Stimulated activated CD8-positive, alpha-beta memory T cell treated with anti-CD3 and anti-CD28 coated beads, Interleukin-4, amount 100 ng/mL, for 1 hour (primary cell): ENCODE measurements at places on chromosomes 3 and 15.

GRCh38 chr3:8520816-8521403 is 19.3 kb downstream of the LMCD1 start:
- DNase-seq = no peak

- DNase-seq = no peak
Observed at GRCh38 chr3:142863010-142863817, 25.7 kb downstream of the PCOLCE2 start.

DNA sequence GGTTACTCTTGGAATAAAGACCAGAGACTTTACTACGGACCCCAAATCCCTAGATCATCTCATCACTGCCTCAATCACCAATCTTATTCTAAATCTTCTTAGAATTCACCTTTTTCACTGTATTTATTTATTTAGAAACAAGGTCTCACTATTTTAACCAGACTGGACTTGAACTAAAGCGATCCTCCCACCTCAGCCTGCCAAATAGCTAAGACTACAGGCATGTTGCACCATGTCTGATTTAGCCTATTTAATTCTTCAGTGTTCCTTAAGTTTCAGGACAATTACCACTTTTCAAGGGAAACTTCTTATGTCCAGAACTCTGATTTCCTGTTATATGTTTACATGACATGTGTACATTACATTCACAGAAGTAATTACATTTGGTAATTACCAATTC is 238.0 kb upstream of the COL8A1 start:
- no peak for DNase-seq

DNA sequence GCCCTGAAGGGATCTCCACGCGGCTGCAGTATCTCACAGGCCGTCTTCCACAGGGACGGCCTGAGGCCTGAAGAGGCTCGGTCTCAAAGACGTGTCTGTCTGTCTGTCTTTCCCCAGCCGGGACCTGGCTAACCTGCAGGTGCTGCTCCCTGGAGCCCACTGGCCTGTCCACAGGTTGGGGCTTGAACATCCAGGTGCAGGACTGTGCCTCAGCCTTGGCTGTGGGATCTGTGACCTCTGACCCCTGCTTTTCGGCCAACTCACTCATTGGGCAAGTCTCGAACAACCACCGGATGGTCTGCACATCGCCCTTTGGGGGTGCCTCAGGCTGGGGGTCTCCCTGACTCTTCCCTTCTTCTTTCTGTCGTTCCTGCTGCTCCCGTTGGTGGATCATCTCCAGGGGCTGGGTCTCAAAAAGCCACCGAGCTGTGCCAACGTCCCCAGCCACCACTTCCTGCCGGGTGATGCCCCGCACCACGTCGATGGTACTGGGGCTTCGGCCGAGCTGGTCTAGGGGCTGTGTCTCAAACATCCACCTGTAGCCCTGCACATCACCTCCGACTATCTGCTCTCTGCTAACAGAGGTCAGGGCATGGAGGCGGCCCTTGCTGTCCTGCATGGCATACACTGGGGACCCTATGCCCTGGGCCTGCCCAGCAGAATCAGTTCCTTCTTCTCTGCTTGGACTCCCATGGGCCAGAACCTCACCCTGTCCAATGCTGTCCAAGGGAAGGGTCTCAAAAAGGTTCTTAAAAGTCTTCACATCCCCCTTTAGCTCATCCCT is 4.8 kb downstream of the XIRP1 start:
- no peak for DNase-seq

DNA sequence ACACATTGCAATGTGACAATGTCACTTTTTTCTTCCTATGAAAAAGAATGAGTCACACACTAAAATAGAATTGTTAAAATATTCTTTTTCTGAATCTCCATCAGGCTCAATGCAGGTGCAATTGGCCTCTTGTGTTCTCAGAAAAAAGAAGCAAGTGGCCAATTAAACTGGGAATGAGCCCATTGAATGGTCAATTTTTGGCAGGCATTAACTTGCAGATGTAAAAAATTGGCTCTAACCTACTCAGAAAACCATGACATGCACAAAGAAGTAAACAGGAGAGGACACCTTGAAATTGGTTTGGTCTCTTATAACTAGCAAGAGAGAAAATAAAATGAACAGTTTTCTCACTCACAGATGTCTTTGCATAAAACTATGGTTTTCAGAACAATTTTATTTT is 820.8 kb downstream of the TBL1XR1 start:
- no peak for DNase-seq

GRCh38 chr15:83904107-83905040 is 250.5 kb downstream of the ADAMTSL3 start:
- DNase-seq = no peak
